Activated CD8-positive, alpha-beta memory T cell treated with anti-CD3 and anti-CD28 coated beads for 4 hours (primary cell): ENCODE measurements at places on chromosomes 2 and 18.

GRCh38 chr2:208147759-208148158, 1.8 kb upstream of the CRYGB start:
- no peak for DNase-seq

DNA sequence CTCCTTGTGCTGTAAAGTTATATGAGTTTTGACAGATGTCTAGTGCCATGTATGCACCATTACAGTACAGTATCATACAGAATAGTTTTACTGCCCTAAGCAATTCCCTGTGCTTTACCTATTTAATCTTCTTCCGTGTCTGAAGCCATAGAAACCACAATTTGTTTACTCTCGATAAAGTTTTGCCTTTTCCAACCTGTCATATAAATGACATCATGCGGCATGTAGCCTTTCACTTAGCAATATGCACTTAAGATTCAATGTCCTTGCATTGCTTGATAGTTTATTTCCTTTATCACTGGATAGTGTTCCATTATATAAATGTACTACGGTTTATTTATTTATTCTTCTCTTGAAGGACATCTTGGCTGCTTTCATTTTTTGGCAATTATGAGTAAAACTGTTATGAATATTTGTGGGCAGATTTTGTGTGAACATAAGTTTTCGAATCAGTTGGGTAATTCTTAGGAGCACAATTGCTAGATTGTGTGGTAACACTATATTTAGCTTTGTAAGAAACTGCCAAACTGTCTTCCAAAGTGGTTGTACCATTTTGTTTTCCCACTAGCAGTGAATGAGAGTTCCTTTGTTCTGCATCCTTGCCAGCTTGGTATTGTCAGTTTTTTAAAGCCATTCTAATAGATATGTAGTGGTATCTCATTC, 136.8 kb upstream of the MAP3K20 start:
- DNase-seq = no peak

DNA sequence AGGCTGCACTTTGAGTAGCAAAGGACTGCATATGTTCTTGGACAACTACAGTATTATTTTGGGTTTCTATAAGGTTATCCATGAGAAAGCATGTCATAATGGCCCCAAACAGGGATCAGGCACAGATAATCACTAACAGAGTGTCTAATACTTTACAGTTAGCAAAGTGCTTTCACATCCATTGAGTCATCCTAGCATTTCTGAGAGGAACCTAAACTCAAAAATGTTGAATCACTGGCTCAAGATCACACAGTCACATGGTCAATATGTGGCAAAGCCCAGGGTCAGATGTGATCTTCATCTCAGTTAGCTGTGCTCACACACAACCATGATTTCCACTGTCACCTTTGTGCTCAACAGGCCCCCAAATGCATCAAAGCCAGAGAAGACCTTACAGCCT, 156.1 kb upstream of the VRK2 start:
- DNase-seq = no peak

GRCh38 chr18:35051641-35052377, 10.6 kb downstream of the MAPRE2 start:
- no peak for DNase-seq

DNA sequence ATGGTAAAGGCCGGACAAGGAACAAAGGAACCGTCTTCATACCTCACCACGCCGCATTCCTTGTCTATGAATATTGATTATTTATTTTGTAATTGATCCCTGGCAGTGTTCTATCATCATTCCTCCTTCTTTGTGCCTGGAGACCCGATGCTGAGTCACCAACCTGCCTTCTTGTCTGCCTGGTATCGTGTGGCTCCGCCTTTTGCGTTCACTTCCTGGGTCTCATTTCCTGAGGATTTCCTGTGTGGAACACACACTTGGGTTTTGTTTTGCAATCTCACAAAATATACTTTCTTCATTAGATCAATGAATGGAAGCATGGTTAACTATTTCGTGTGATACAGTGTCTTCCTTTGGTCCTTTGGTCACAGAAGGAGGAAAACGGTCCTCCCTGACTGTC, 95.5 kb upstream of the SNTG2 start:
- DNase-seq = no peak

DNA sequence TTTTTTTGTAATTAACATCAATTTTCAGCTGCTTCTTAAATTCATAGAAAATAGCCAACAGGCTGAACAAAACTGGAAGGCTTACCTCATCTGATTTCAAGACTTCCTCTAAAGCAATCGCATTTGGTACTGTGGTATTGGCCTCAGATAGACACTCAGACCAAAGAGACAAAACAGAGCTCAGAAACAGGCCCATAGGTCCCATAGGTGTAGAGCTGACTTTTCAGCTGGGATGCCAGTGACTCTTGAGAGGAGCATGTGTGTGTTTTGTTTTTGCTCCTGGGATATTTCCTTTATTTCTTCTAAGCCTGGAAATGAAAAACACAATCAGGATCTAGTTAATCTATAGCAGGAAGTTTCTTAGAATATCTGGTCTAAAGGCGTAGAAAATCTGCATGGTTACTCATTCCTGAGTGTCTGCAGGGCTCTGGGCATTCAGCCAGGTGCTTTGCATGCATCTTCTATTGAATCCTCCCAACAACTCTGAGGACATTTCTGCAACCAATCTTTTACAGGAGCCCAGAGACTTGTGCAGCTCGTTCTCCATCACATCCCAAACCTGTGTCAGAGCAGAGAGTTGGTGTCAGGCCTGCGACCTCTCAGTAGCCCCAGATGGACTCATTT, 190.8 kb downstream of the RTP5 start:
- no peak for DNase-seq

DNA sequence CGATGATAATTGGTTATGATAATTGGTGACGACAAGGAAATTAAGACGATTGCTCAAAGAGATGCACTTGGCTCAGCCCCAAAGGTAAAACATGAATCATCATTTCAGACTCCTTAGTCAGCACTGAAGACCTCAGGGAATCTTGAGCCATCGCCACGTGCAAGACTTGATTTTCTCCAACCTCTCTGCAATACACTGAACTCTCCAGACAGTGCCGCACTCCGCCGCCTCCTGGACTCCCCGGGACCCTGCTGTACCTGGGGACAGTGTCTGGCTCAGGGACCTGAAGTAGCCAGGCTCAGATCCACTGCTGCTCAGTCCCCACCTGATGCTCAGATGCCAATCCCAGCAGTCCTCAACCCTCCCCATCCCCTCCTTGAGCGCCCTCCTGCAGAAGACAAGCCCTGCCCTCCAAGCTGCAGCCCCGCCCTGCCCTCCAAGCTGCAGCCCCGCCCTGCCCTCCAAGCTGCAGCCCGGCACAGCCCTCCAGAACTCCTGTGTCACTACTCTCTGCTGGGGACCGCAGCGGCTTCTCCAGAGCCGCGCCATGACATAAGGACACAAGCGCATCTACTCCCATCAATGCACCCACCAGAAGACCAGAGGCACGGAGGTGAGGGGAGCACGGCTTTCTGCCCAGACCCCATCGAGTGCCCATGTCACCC, 1.1 kb downstream of the TMEM18 start:
- no peak for DNase-seq

- DNase-seq = no peak
Measured at GRCh38 chr2:119175517-119175916, 17.0 kb upstream of the C1QL2 start.

DNA sequence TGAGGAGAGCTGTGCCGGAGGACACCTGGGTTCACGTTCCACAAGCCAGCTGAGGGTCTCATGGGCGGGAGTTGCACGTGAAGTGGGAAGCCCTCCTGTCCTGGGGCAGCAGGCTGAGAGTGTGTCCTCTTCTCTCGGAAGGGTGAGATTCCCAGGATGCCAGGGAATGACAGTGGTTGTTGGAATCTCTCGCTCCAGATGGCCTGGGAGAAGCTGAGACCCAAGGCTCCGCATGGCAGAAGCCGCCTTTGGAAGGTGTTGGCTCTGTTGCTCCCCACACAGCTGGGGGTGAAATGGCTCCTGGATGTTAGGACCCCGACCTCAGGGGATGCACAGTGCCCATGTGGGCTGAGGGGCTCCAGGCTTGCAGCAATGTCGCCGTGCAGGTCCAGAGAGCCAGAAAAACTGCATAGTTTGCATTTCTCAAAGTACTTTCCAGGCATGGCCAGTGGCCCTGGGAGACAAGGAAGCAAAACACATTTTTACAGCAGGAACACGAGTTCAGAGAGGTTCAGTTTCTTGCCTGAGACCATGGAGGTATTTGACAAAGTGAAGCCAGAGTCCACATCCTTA, 153.4 kb downstream of the TMEM18 start:
- no peak for DNase-seq

DNA sequence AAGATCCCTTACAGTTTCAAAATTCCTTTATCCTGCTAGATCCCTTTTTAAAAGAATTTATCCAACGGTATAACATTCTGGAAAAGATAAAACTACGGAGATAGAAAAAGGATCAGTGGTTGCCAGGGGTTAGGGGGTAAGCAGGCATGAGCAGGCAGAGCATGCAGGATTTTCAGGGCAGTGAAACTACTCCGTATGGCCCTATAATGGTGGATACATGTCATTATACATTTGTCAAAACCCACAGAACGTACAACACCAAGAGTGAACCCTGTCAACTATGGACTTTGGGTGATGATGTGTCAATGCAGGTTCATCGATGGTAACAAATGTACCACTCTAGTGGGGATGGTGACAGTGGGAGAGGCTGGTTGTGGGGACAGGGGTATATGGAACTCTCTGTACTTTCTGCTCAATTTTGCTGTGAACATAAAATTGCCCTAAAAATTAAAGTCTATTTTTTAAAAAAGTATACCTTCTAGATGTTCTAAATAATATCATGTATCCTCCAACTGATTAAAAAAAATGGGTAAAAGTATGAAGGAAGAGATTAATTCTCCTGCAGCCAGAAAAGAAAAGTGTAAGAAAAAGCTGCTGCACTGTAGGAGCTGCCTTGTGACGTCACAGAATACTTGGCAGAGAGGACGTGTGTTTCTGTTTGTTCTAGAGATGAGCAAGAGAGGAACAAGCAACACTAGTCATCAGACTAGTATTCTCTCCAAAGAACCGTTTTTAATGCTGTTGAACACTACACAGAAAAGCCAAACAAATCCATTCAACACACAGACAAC, 23.6 kb downstream of the ANKRD44 start:
- DNase-seq = no peak

GRCh38 chr2:99981840-99982239, 160.6 kb downstream of the AFF3 start:
- DNase-seq = no peak

DNA sequence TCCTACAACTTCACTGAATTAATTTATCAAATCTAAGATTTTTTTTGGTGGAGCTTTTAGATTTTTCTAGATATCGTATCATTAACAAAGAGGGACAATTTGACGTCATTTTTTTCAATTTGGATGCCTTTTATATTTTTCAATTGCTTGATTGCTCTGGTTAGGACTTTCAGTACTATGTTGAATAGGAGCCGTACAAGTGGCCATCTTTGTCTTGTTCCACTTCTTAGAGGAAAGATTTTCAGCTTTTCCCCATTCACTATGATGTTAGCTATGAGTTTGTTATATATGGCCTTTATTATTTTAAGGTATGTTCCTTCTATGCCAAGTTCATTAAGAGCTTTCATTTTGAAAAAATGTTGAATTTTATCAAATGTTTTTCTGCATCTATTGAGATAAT, 86.4 kb upstream of the MYCN start:
- no peak for DNase-seq

GRCh38 chr2:158013891-158014290, 87.8 kb upstream of the UPP2 start:
- DNase-seq = no peak

- no peak for DNase-seq
Measured at GRCh38 chr2:46303233-46303632, 6.0 kb downstream of the EPAS1 start.

DNA sequence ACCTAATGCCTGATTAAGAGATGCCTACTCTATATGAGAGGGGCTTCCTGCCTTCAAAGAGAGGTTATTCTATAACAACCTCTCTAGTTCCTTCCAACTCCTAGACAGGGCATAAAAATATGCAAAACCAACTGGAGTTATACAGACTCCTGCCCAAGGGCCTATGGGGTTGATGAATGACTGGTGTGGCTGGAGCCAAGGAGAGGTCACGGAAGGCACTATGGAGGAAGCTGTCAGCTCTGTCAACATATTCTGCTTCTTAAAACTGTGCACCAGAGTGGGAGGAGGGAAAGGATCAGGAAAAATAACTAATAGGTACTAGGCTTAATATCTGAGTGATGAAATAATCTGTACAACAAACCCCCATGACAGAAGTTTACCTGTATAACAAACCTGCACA, 120.9 kb upstream of the CDC42EP3 start:
- no peak for DNase-seq

- no peak for DNase-seq
Measured at GRCh38 chr2:43273529-43273928, 47.1 kb upstream of the ZFP36L2 start.

DNA sequence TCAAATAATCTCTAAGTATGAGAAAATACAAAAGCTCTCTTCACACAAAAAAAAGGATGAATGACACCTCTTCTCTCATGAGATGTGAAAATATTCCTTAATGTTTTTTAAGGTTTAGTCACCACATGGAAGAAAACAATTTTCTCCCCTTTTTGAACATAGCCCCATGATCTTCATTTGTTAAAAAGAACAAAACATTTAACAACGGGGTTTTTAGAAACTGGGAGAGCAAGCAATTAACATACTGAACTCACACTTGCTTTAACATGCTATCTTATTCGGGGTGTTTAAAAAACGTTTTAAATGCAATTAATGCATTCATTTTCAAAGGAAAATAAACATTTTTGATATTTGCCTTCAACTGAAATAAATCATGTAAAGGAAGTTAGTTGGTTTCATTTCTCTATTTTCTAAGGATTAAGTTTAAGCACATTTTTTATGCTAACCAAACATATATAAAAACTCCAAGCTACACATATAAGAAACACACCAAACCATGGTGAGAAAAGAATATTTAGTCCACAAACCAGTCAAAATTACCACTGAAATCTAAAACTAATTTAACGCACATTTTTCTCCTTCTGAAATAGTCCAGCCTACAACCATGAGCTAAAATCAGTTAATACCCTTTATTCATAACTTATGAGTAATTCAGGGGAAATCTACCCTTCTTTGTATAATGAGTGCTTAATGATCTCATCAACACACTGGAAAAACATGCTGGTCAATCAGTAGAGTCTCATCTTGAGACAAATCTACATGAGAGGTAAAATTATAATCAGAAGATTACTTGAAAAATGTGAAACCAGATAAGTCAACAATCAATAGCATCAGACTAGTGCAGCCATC, 8.2 kb downstream of the FBXO11 start:
- DNase-seq = no peak

GRCh38 chr2:231611273-231612108, 18.8 kb downstream of the TEX44 start:
- DNase-seq = no peak

- DNase-seq = no peak
Measured at GRCh38 chr2:98547092-98547790, 61.1 kb downstream of the COA5 start.

GRCh38 chr2:225011585-225011984, 30.7 kb downstream of the DOCK10 start:
- DNase-seq = no peak

GRCh38 chr18:3481696-3482210, 31.8 kb downstream of the TGIF1 start:
- DNase-seq = no peak

DNA sequence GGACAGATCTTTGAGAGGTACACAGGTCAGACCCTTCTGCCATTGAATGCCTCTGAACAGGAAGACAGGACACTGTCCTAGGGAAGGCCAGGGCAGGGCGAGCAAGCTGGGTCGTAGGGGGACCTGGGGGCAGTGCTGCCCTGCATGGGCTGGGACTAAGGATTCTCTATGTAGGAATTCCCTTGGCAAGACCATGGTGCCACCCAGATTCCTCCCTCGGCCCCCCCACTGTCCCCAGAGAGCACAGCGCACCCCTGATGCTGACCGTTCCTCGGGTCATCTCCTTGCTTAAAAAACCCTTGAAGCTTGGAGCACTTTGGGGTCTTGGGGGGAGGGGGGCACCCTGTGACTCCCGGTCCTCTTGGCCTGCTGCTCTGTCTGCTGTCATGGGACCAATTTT, 195.1 kb downstream of the SEPTIN10 start:
- DNase-seq = no peak
